T47D (cell line): ENCODE measurements at places on chromosomes 11 and 22.
A peak's percentile ranks its signal among the peaks of the same experiment; 100 is the strongest.

DNA sequence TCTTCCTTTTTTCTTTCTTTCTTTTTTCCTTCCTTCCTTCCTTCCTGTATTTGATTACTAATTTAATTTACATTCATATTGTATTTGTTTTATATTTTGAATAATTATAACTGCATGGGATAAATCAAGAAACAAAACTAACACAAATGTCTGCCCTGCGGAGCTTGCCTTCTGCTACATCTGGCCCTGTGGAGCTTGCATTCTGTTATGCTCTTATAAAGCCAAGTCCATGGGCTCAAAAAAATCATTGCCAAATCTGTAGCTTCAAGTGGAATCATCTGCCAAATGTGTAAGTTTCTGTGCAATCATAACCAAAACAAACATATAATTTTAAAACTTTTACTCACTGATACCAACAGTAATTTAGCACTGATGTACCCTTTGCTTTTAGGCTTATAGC, 8.0 kb upstream of the OR52J3 start:
- no peak for DNase-seq

GRCh38 chr11:71551711-71552110, 3.5 kb downstream of the KRTAP5-9 start:
- no peak for DNase-seq

- DNase-seq = no peak
Observed at GRCh38 chr11:106989078-106989455, 29.2 kb downstream of the GUCY1A2 start.

DNA sequence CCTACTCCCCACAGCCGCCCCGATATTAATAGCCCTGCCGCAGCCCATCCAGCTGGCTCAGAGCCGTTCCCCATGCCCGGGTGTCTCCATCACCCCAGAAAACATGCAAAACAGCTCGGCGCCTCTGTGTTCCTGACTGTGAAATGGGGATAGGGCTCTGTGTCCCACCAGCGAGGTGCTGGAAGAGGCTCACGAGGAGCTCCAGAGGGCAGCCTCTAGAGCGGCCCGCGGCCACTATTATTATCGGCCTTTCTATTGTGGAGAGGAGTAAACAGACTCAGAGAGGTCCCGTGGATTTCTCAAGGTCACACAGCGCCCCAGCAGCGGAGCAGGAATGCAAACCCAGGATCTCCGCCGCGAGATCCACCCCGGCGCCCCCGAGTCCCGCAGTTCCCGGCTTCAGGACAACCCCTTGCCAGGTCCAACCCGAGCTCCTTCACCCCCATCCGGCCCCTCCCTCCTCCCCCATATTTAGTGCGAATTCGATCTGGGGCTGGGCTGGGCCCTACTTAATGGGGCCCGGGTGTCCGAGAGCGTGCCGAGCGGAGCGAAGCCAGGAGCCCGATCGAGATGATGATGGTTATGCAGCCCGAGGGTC, at the start of gene ACTN3:
ACTN3 (plus strand) TSS at position 536 of the 598 bp plus-strand sequence; CDS start at position 571, 35 bp downstream.
- DNase-seq = no peak

DNA sequence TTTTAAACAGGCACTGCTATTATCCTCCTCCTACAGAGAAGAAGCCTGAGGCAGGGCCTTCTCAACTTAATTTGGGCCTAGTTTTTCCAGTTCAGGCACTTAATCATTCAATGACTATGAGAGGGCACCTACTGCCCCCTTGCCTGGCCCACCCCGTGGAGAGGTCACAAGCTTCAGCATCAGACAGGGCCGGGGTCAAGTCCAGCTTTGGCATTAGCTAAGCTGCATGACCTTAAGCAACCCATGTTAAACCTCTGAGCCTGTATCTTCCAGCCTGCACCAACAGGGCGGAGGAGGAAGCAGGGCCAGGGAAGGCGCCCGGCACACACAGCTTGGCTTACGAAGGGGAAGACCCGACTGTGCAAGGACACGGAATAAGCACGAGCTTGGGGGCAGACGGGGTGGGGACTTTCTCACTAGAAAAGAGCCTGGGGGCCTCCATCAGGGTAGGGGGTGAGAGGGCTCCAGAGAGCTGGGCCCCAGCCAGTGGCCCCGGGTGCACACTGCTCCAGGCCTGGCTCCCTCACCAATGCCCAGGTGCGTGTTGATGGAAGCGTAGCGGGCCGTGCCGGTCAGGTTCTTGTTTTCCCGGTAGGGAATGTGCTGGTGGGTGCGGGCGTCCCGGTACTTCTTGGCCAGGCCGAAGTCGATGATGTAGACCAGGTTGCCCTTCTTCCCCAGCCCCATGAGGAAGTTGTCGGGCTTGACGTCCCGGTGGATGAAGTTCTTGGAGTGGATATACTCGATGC, 16.9 kb downstream of the CSNK1E start:
- DNase-seq = no peak

DNA sequence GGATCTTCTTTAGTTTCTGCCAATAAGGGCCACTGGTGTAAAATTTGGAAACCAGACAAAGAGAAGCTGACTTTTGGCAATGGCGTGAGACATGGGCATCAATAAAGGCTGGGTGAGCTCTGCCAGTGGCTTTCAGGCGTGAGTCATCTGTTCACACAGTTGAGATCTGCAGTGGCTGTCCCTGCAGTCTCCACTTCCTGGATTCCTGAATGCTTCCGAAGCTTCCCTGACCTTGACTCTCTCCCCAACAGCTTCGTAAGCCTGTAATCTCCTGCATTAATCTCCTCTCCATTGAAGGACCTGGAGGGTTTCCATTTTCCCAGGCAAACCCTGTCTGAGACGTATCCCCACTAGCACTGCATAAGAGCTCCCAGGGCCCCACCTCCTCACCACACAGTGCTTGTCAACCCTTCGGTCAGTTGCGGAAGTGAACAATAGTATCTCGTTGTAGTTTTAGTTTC, 574.7 kb downstream of the TBC1D22A start:
- DNase-seq = peak; percentile 8

DNA sequence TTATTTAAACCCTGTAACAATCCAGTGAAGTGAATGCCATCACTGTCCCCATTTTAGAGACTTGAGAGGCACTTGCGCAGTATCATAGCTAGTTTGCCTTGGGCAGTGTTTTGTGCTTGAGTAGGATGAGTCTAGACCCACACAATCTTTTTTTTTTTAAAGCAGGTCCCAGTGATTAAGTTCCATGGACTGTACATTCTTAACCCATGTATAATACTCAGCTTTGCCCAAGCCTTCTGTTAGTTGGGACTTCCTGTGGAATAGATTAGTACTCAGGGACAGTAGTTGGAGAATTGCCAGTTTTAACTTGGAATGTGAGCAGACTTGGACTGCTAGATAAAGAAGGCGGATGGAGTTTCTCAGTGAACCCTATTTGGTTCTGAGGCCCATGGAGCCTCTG, 108.6 kb upstream of the RASSF10 start:
- no peak for DNase-seq

DNA sequence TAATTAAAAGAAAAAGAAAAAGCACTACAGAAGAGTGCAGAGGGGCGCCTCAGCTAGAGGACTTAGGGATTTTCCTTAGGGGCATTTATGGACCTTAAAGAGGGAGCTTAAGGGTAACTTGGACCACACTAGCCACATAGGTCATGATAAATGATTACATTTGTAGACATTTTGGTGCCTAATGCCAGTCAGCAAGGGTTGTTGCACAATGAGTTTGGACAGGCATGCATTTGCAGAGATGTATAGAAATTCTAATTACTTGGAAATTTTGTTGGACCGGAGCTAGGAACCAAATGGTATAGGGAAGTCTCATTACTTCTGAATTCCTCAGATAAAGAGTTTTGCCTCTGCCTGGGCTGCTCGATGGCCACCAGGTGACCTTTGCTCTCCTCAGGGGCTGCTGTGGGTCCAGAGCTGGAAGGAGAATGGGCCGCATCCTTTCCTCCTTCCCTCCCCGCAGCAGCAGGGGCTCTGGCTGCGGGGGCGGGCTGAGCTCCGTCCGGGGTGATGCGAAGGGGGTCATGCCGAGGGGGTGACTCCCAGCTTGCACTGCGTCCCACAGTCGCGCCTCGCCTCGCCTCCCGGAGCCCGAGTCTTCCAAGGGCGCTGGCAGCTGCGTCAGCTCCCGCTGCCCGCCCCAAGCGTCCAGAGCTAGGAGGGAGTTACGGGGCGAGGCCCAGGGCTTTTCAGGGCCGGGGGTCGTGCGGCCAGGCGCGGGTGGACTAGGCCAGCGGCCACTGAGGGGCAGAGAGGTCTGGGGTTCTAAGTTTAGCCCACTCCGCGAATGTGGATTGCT, 20.3 kb upstream of the MALAT1 start:
- DNase-seq = no peak

GRCh38 chr11:64378335-64378880, 19.4 kb downstream of the RPS6KA4 start:
- no peak for DNase-seq

DNA sequence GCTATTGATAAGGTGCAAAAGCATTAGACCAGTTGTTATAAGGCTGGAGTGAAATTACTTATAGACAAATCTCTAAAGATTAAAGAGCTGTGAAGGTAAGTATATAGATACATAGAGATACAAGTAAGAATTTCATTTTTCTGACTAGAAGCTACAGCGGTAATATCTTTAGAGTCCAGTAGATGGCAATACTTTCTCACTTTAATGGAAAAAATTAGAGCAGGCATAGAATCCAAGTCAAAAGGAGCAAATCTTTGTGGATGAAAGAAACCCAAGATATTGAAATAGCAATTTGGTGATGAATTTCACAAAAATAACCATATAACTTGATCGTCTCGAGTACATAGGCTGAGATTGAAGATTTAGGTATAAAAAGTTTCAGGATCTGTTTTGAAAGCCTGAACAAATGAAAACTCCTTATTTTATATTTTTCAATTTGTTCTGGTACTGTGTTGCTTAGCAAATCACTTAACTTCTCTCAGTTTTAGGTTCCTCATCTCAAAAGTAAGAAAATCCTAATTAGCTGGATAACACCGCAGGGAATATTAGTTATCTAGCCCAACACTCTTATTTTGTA, 81.9 kb downstream of the UVRAG start:
- DNase-seq = peak; percentile 42

DNA sequence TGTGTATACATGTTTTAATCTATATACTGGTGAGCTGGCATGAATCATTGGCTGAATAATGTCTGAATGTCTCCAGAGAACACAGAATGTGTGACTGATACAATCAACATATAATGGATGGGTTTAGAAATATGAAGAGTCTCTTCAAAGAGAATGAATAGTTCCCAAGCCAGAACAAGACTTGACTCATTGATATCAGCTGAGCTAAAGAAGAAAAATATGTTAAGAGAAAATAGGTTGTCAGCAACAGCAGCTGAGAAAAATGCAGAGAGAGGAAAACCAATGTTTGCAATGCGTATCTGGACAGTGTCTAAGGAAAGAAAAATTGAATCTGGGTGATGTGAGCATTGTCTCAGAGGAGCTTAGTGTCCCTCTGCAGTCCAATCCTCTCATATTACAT, 1281.8 kb upstream of the TENM4 start:
- DNase-seq = no peak
